ENCODE measurements at places on chromosomes 4 and X.

DNA sequence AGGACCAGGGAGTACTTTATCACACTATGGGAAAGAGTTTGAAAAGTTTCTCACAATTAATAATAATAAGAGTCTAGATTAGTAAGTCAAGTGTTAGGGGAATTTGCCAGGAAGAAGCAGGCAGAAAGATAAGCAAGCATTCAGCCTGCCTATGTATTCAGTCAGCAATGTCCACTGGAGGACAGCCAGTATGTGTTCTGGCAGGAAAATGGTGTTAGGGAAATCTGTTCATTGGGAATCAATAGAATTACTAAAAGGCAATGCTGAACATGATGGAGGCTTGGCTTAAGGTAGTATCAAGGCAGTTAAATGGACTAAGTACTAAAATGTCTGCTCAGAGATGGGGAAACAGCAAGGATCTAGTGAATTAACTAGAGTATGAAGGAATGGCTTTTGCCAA is 221.2 kb downstream of the PPP4R3C start:
- no peak for DNase-seq

DNA sequence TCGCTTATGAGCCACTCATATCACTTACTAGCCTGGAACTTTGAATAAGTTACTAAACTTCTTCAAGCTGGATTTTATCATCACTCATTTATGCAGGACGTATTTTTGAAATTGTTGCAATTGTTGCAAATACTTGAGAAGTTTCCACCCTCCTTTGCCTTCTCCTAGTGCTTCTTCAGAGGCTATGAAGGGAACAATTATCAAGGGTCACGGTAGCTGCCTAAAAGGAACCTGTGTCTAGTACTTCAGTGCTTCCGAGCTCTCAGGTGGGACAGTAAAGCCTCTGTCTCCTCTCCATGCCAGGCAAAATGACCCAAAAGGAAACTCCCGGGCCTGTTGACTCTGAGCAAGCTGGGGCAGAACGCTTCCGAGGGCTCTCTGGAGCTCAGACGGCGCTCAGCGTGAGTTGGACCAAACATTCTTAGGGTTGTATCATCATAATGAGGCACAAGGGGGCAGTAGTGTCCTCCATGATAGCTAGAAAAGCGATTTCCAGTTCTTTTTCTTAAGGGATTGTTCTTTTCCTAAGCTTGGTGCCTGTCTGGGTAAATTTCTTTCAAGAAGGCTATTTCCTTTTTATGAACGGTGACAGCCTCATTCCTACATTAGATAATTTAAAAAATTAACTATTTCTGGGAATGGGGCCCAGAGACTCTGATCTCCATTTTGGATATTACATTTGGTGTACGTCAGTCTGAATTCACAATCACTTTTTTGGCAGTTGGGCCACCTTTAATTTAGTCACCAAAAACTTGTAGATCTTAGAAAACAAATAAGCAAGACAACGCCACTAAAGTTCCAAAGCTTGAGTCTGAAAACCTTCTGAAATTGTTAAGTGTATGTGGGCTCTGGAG is 73.1 kb downstream of the PACRGL start:
- no peak for DNase-seq

DNA sequence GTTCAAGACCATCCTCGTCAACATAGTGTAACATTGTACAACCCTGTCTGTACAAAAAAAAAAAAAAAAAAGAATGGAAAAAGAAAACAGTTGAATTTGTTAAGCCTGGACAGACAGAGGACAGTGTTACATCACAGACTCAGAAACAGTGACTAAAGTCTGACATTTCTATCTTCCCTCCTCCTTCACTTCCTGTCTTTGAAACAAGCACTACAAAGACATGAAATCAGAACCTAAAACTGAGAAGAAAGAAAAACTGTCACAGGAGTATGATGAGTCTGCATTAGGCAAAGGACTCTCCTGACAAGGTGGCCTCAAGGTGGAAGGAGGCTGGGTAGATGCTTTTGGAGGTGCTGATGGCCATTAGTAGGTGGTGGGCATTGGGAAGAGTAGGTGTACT is 126.7 kb downstream of the RBM47 start:
- DNase-seq = no peak

GRCh38 chr4:37567836-37568235 is 118.3 kb downstream of the RELL1 start:
- no peak for DNase-seq

GRCh38 chrX:23271026-23271425 is 63.6 kb upstream of the PTCHD1 start:
- no peak for DNase-seq

- no peak for DNase-seq
These were observed 418.6 kb downstream of the INPP4B start for GRCh38 chr4:142427456-142427855.

- no peak for DNase-seq
These were observed 29.1 kb upstream of the TRO start for GRCh38 chrX:54891573-54891972.

DNA sequence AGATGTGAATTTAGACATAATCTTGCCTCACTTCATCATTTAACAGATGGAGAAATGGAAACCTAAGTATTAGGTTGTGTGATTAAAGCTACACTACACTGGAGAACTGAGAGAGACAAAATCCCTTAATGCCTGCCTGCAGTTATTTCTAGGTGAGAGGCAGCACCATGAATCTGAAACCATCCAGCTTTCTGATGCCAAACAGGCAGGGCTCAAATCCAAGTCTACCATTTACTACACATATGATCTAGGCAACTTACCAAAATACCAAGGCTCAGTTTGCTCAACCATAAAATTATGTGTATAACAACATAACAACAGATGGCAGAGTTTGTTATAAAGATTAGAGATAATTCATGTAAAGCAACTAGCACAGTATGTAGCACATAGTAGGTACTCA is 38.7 kb downstream of the GABRA4 start:
- no peak for DNase-seq

- no peak for DNase-seq
These were observed 19.9 kb downstream of the DHX15 start for GRCh38 chr4:24564488-24564887.

DNA sequence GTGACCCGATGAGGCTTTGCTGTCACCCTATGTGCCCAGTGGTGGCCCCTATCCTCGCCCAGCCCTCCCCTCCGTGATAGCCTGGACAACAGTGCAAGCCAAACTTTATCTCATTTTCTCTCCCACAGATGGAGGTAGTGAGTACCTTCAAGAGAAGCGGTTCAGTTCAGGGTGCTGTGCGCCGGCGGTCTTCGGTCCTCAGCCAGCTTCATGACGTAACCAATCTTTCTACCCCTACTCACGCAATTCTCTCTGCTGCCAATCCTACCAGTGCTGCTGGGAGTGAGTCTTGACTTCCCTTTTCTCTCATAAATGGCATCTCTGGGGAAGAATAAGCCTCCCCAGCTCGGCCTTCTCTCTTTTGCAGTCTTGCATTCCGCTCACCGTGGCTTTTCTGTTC is 29.5 kb downstream of the CCNQ start:
- no peak for DNase-seq

DNA sequence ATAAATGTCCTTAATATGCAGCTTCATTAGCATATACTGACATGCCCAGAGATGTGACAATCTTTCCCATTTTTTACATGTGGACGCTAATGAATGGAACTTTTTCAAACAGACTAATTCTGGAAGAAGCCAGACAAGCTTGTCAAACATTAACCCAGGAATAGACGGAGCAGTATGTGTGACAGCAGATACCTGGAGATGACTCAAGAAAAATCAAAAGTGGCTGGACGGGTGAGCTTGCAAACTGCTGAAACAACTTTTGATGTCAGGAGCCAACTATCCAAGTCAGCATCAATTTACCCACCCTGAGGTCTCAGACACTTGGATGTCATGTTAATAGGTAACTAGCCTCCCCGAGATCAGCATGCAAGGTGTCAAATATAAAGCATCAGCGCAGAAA is 183.0 kb downstream of the PACRGL start:
- no peak for DNase-seq

DNA sequence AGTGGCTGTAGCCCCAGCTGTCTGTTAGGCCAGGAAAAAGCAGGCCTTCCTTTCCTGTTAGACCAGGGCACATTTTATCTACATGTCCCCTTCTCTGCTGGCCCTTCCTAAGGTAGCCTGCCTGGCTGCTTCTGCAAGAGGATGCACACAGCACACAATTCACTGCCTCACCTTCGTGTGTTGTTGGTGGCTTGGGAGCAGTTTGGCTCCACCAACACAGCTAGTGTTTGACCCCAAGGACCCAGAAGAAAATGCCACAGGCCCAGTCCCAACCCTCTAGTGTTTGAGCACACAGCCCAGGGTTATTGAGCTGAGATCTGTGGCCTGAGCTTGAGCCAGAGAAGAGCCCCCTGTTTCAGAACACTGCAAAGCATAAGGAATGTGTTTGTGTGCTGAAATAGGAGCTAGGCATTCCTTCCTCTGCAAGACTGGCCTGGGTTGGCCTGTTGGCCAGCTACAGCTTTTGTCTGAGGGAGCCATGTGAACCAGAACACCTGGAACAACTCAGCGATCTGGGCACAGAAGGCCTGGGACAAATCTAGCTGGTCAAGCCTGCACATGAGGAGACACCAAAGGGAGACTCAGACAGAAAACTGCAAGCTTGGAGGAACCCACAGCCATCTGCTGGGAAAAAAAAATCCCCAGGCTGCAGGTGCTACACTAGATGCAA is 26.4 kb downstream of the MAGEE1 start:
- DNase-seq = no peak

DNA sequence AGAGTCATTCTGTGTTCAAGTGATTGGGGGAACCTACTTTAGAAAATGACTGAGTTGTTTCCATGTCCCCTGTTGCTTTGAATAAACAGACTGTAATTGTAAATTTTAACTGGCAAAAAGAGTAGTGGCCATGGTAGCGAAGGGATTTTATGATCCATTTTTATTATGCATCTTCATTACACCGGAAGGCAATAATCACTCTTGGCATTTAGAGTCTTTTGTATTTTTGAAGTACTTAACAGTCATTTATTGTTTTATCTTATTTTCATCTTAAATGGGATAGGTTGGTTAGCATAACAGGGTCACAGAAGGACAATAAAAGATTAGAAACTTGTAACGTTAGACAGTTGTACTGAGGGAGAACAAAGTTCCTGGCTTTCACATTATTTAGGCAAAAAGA is 11.0 kb upstream of the OTC start:
- no peak for DNase-seq
